GM23248 (cell line): ENCODE measurements at places on chromosomes 11 and 22.
A peak's percentile ranks its signal among the peaks of the same experiment; 100 is the strongest.

DNA sequence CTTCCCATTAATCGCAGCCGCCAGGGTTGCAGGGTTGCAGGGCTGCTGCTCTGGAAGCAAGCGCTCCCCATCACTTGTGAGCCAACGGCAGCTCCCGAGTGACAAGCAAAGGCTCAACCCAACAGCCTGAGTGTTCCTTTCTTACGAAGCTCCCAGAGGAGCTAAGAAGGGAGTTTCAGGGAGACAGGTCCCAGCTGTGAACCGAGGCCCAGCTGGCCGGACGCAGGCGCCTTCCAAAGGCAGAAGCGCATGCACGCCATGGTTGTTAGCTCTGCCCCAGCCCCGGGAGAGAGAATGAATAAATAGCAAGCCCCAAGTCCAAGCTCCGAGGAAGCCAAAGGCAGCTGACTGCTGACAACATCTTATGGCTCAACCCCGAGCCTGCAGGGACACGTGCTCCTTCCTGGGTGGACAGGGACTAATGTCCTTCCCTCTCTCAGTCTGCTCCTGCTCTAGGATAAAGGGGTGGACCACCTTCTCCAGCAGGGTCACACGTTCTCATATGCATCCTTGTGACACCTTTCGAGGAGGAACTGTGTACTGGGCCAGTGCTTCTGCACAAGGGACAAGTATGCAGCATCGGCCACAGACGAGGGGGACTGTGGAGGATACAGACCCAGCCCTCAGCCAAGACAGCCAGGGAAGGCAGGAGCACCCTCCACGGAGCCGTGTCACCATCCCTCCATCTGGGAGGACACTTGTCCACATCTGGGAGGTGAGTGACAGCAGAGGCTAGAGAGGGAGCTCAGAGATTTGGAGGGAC, 29.9 kb downstream of the SHANK2 start:
- no peak for DNase-seq

GRCh38 chr22:34761111-34761510, 304.8 kb upstream of the ISX start:
- no peak for DNase-seq

DNA sequence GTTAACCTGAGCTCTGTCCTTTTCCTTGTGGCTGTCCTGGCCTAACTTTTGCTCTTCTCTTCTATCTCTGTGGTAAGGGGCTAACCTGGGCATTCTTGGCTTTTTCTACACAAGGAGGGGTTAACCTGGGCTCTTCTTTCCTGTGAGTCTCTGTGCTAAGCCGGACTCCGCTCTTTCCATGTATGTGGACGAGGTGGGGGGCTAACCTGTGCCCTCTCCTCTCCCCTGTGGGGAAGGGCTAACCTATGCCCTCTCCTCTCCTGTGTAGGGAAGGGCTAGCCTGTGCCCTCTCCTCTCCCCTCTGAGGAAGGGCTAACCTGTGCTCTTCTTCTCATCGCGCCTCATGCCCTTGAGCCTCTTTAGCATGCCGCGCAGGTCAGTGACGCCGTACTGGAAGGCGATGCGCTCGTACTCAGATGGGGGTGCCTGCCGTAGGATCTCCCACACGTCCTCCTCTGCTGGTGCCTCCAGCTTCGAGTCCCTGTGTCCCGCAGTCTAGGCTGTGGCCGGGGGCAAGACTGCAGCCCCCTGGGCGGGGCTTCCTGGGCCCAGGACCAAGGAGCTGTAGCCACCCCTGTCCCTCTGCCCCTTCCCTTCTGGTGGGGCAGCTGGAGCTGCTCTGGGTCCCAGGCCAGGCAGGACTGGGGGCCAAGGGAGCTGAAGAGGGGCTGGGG, 6.5 kb downstream of the MYBPC3 start:
- DNase-seq, result no peak

GRCh38 chr11:106087815-106088435, 10.5 kb downstream of the AASDHPPT start:
- peak; percentile 72 for DNase-seq

- no peak for DNase-seq
Observed at GRCh38 chr11:107707215-107707671, 4.6 kb downstream of the SLN start.

- peak; percentile 63 for DNase-seq
Observed at GRCh38 chr11:7575841-7576725, 62.3 kb downstream of the PPFIBP2 start.

- no peak for DNase-seq
Observed at GRCh38 chr11:99987821-99988470, 699.1 kb upstream of the ARHGAP42 start.

GRCh38 chr11:123268156-123268555, 73.1 kb upstream of the CLMP start:
- peak; percentile 31 for DNase-seq

GRCh38 chr11:115330684-115331482, 173.3 kb downstream of the CADM1 start:
- no peak for DNase-seq

GRCh38 chr11:118033443-118033842, 43.4 kb upstream of the TMPRSS4 start:
- no peak for DNase-seq

DNA sequence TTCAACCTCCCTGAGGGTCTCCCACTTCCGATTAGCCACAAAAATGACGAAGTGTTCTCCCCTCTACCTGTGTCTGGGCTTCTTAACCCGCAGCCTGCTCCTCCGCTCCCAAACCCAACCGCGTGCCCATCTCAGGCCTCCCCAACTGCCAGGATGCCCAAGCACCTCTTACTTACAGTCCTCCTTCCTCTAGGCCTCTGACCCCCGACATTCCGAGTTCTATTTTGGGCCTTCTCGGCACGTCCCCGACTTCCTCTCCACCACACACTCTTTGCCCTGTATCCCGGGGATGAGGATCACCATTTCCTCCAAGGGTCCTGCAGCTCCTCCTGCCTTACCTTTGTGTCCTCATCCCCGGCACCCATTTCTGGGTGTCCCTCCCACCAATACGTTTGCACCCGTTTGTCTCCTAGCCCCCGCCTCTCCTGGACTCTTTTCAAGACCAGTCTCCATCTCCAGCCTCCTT, 388 bp upstream of the MUS81 start:
- peak; percentile 57 for DNase-seq

GRCh38 chr22:38455530-38456271, 702 bp upstream of the KCNJ4 start:
- no peak for DNase-seq

GRCh38 chr22:28246397-28246796, 327.3 kb upstream of the PITPNB start:
- DNase-seq, result peak; percentile 88

- DNase-seq, result no peak
Observed at GRCh38 chr22:30627471-30627870, 8.1 kb upstream of the SLC35E4 start.

GRCh38 chr11:93330446-93330984, at the start of gene DEUP1:
Gene DEUP1 (plus strand): TSS chr11:93330742. CDS start chr11:93332260, 1,518 bp downstream.
- peak; percentile 4 for DNase-seq

DNA sequence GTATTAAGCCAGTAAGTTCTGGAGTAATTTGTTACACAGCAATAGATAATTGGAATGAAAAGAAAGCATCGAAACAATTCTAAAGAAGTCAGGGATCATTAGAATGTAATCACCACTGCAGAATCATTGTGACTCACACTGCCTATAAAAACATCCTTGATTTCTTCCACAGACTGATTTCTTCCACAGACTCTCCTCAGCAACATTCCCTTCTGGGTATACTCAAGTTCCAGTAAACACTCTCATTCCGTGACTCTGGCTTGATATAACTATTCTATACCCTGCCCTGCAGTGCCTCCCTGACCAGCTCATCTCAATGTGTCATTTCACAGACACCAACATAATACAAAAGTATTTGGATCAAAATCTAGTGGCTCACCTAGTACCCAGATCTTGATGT, 120.5 kb downstream of the BBOX1 start:
- DNase-seq, result peak; percentile 14

- no peak for DNase-seq
Observed at GRCh38 chr11:106032861-106033260, 10.8 kb upstream of the MSANTD4 start.

- peak; percentile 59 for DNase-seq
Observed at GRCh38 chr11:94809251-94809650, 41.1 kb downstream of the AMOTL1 start.

GRCh38 chr11:14677146-14677545, 33.5 kb downstream of the PDE3B start:
- no peak for DNase-seq

GRCh38 chr22:20155330-20156041, 4.6 kb upstream of the CCDC188 start:
- DNase-seq, result peak; percentile 75

DNA sequence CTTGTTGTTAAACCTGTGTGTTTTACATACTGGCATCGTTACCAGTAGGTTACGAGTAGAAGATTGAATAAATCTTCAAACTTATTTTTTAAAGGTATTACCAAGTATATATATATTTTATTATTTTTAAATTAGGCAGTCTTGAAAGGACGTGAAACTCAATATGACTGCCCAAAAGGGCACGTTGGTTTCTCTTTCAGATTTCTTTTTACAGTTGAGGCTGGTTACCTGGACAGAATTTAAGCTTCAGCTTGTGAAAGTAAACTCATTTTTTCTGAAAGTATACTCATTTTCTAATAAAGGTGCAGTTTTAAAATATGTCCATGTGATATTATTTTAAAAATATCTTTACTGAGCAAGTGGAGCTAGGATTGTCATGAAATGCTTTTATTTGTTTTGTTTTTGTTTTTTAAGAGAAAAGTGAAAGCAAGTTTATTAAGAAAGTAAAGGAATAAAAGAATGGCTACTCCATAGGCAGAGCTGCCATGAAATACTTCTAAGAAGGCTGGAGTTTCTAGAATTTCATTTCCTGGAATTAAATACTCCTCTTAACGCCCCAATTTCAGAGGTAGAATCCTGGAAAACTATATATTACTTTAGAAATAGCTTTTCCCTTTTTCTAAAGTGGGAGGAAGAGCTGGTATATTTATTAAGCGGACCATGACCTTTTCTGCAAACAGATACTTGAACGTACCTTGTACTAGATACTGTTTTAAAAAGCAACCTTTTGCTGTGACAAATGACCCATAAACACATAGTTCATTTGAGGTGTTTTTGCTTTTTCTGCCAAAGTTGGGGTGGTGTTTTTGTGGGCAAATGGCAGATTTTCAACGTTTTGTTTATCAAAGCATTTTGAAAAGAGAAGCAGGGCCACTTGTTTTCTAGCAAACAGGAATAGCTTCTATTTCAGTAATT, 1.9 kb downstream of the FBXO7 start:
- DNase-seq, result peak; percentile 35

GRCh38 chr11:35932681-35933319, 11.1 kb upstream of the LDLRAD3 start:
- DNase-seq, result peak; percentile 28

GRCh38 chr22:22934543-22935055, 47.0 kb downstream of the IGLL5 start:
- DNase-seq, result no peak

GRCh38 chr11:7520981-7521487, 7.2 kb downstream of the PPFIBP2 start:
- DNase-seq, result no peak

- no peak for DNase-seq
Observed at GRCh38 chr11:131409345-131409744, 38.9 kb downstream of the NTM start.

- DNase-seq, result no peak
Observed at GRCh38 chr11:122872046-122872445, 10.5 kb upstream of the JHY start.

DNA sequence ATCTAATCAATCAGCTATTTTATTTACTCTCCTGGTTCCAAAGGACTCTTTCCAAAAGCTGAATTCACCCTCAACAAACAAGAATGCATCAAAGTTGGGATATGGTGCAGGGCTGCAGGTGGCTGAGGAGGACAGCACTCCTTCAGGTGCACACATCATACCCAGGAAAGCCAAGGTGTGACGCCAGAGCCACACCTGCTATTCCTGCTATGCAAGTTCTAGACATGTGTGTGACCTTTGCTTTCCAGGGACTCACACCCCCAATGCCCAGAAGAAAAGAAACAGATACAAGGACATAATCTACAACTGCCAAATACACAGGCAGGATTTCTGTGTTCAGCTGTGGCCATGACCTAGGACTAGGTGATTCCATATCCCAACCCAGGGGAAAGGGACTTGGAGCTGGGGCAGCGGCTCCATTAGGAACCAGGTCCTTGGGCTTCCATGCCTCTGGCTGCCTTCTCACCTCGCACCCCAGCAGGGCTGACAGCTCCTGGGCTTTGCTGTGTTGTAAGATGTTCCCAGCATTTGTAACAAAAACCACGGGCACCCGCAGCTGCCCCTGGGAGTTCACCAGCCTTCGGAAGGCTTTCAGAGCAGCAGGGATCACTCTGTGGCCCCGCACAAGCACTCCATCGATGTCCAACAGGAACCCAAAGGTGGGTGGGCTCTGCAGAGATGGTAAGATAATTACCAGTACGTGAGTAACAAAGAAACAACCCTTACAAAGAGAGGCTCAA, 9.8 kb downstream of the HDHD5 start:
- no peak for DNase-seq

GRCh38 chr11:113960702-113961330, 14.1 kb upstream of the HTR3A start:
- no peak for DNase-seq

DNA sequence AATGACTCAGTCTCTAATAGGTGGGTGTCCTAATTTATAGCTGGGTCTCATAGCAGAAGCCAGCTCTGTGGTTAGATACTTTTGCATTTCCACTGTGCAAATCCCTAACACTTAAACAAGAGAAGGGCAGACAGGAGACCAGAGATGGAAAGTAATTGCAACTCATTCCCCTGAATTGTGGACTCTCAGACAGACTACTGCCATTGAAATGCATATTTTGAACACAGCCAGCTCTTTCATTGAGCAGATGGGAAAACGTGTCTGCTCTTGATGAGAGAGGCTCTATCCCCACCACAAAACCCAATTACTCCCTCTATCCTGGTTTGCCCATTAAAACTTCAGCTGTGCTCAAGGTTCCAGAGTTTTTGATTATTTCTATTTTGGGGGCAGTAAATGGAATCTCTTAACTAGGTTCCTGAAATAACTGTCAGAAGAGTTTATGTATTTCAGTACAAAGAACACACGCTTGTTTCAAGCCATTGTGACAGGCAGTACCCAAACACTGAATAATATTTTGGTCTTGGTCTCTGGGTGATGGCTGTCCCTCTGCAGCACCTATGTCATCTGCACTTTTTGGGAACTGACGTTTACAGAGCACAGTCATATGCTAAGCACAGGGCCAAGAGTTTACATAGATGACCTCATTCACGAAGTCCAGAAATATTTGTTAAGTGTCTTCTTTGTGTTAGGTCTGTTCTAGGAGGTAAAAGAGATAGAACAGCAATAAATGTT, 41.7 kb downstream of the FAM227A start:
- DNase-seq, result peak; percentile 28

DNA sequence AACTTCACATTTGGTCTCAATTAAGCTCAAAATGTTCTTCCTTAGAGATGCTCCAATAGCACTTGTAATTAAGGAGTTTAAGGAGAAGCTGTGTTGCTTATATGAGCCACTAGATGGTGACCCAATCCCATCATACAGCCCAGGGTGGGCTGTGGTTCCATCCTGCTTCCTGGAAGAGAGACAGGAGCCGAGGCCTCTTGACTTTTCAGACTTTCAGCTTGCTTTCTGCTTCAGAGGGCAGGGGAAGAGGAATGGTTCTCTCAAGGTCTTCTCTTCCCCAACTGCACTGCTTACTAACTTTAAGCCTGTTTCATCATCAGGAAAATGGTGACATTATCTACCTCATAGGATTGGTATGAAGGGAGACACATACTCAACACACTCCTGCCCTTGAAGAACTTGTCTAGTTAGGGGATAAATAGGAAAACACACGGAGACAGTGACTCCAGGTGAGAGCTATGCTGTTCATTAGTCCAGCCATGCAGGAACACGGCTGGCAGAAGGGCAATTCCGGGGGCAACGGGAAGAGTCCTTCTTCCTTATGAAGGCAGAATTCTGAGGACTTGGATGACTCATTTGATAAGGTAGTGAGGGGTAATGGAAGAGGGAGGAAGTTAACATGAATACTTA, 20.1 kb downstream of the TMEM218 start:
- DNase-seq, result peak; percentile 74

- no peak for DNase-seq
Observed at GRCh38 chr11:120192831-120193625, 17.8 kb upstream of the OAF start.
